NCI-H1092 treated with DMSO at 0.1 percent for 48 hours (cell line): ENCODE measurements at places on chromosomes 16 and 17.

- DNase-seq: no peak
Measured at GRCh38 chr16:54473226-54473993, 186.8 kb upstream of the IRX3 start.

DNA sequence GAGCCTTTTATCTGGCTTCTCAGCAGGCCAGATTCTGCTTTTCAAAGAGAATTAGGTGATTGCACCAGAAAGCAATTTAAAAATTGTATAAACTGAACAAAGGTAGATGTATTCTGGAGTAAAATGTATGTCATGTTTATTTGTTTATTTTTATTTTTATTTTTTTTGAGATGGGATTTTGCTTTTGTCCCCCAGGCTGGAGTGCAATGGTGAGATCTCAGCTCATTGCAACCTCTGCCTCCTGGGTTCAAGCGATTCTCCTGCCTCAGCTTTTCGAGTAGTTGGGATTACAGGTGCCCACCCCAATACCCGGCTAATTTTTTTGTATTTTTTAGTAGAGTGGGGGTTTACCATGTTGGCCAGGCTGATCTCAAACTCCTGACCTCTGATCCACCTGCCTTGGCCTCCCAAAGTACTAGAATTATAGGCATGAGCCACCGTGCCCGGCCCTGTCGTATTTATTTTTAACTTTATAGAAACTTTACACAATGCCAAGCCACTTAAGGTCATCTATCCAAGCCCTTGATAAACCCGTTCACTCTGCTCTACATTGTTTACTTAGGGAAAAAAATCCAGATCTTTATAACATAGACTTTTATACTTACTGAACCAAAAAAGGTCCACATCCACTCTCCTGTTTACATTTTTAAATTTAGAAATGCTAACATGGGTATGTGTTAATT lies 22.7 kb upstream of the GOT2 start:
- no peak for DNase-seq

- no peak for DNase-seq
Measured at GRCh38 chr16:84505249-84506187, 1.1 kb upstream of the MEAK7 start.

- no peak for DNase-seq
Measured at GRCh38 chr17:7431231-7431630, 2.6 kb downstream of the SPEM3 start.

- no peak for DNase-seq
Measured at GRCh38 chr16:82055728-82056549, 20.9 kb downstream of the HSD17B2 start.

GRCh38 chr17:16354585-16354984 lies 1.3 kb upstream of the CENPV start:
- no peak for DNase-seq

GRCh38 chr16:73599351-73599750 lies 551.4 kb upstream of the ZFHX3 start:
- no peak for DNase-seq

- DNase-seq: no peak
Measured at GRCh38 chr16:50303605-50304466, 37.5 kb downstream of the ADCY7 start.

GRCh38 chr16:2992383-2993081 lies 12.3 kb upstream of the PKMYT1 start:
- no peak for DNase-seq

GRCh38 chr17:861364-861763 lies 79.2 kb downstream of the MRM3 start:
- no peak for DNase-seq

GRCh38 chr16:16992975-16993765 lies 477.6 kb downstream of the XYLT1 start:
- no peak for DNase-seq

GRCh38 chr16:22007159-22007508 lies 777 bp upstream of the MOSMO start:
- no peak for DNase-seq

DNA sequence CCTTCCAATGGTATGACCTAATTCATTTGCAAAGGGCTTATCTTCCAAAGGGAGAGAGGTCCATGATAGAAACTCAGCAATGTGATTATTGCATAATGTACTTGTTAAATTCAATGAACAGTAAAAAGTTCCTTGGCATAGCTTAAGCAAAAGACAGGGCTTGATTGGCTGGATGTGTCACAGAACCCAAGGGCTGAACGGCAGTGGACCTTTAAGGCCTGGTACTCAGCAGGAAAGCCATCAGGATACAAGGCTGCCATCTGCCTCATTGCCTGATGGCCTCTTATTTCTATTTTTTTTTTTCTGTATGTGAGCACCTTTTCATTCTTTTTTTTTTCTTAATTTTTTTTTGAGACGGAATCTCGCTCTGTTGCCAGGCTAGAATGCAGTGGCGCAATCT lies 208.9 kb upstream of the WSCD1 start:
- no peak for DNase-seq

GRCh38 chr17:44260296-44260695 lies 7.6 kb downstream of the SLC4A1 start:
- DNase-seq: no peak

- no peak for DNase-seq
Measured at GRCh38 chr16:70691223-70692129, 5.6 kb upstream of the MTSS2 start.

DNA sequence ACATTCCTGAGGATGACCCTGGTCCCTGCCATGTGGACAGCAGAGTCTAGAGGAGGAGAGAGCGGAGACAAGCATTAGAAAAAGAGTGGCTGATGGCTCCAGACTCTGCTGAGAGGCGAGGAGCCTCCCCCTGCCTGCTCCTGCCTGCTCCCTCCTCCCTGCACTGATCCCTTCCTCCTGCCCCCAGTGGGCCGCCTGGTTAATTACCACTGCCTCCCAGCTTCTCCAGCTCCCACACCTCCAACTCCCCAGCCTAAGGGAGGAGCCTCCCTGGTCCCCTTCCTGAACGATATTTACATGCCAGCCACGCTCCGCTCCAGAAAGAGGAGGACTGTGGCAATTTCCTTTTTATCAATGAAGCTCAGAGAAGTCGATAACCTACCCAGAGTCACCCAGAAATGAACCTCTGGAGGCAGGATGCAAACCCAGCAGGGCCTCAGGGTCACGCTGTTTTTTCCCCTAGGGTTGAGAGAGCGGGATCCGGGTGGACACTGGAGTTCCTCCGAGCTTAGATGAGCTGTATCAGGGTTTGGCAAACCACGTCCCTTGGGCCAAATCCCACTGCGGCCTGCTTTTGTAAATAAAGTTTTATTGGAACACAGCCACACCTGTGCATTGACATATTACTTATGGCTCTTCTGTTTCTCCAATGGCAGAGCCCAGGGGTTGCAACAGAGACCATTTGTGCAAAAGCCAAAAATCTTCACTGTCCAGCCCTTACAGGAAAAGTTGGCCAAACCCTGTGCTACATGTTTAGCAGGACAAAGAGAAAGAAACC lies 27.1 kb upstream of the JPH3 start:
- no peak for DNase-seq

DNA sequence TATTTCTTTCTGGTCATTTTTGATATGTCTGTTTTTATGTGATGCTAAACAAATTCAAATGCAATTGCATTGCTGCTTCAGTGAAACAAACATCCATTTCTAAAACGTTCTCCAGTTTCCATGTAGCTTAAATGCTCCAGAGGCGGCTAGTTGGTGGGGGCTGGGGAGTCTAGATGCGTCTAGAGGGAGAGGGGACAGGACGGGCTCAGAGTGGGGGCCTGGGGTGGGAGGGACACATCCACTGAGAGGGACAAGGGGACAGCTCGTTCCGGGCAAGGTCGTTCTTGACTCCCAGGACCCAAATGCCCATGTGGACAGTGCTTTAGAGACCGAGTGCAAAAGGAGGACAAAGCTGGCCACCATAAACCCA lies 102.3 kb downstream of the FOXL1 start:
- DNase-seq: no peak

- no peak for DNase-seq
Measured at GRCh38 chr17:28471531-28472342, 1.7 kb upstream of the SLC13A2 start.

GRCh38 chr17:53749178-53749577 lies 73.5 kb upstream of the KIF2B start:
- no peak for DNase-seq

DNA sequence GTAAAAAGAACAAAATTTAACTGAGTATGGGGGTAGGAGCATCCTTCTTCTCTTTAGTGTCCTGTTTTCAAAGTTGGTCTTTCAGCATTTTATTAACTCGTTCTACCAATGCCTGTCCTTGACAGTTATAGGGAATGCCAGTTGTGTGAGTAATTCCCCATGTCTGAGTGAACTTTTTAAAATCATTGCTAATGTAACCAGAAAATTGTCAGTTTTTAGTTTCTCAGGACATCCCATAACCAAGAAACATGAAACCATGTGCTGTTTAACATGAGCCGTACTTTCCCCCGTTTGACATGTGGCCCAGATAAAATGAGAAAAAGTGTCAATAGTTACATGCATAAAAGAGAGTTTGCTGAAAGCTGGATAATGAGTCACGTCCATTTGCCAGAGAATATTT lies 71.4 kb upstream of the ARL4D start:
- DNase-seq: no peak

GRCh38 chr17:28145348-28145747 lies 102.9 kb downstream of the NLK start:
- no peak for DNase-seq

DNA sequence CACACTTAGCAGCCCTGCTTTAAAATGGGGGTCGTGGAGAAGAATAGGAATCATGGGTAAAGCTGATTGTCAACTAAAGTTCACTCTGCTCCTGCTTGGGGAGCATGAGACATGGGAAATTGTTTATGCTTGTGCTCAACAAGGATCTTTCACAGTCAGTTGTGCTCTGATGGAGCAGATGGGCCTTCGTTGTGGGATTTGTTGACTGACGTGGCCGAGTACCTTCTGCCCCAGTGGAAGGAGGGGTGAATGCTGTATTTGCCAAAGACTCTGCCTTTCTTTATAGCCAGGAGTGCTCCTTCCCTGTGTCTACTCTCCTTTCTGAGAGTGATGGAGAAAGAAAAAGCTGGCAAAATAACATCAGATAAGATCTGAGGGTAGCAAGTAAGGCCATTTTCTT lies 11.4 kb downstream of the ARSG start:
- DNase-seq: peak; percentile 42

GRCh38 chr16:78192734-78193488 lies 93.5 kb downstream of the WWOX start:
- DNase-seq: no peak

DNA sequence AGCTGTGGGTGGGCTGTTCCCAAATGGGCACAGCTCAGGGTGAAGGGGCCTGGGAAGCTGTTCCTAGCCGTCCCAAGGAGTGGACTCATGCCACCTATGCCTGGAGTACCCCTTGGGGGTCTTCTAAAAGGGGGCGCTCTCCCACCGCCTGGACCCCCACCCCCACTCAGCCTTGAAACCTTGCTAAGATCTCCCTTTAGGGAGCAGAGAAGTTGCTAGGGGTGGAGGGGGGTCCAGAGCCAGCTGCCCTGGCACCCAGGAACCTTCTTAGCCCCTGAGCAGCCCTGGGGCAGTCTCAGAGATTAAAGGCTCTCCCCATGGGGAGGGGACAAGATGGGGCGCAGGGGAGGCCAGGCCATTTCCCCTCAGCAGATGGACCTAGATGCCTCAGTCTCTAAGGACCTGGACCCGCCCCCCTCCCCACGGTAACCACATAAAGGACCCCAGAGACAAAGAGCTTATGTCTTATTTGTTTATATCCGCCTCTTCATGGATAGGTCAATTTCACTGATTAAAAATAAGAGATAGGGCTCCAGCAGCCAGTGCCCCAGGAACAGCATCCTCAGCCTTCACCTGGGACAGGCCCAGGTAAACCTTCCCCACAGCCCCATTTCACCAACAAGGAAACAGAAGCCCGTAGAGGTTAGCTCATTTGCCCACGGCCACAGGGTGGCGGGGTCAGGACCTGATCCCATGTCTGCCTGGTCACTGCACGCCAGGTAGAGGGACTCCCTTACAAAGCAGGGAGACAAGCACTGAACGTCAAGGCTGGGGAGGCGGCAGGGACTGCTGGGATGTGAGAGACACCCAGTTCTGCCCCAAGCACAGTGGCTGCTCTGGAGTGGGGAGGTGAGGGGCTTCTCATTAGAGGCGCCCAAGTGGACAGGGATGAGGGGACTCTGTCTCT lies 3.4 kb downstream of the MTSS2 start:
- no peak for DNase-seq

DNA sequence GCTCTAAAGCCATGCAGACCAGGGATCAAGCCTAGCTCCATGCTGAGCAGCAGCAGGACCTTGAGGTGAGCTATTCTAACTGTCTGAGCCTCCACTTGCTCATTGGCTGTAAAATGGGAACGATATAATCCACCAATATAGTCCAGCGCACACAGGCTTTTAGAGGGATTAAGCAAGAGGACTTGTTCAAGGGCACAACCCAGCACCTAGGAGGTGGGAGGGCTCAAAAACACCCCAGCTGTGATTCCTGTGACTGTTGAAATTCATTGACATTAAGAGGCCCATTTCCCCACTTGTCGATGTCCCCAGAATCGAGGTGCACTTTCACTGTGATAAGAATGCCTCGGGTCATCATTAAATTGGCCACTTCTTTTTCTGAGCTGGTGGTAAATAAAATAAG lies 4.1 kb downstream of the USH1G start:
- no peak for DNase-seq

DNA sequence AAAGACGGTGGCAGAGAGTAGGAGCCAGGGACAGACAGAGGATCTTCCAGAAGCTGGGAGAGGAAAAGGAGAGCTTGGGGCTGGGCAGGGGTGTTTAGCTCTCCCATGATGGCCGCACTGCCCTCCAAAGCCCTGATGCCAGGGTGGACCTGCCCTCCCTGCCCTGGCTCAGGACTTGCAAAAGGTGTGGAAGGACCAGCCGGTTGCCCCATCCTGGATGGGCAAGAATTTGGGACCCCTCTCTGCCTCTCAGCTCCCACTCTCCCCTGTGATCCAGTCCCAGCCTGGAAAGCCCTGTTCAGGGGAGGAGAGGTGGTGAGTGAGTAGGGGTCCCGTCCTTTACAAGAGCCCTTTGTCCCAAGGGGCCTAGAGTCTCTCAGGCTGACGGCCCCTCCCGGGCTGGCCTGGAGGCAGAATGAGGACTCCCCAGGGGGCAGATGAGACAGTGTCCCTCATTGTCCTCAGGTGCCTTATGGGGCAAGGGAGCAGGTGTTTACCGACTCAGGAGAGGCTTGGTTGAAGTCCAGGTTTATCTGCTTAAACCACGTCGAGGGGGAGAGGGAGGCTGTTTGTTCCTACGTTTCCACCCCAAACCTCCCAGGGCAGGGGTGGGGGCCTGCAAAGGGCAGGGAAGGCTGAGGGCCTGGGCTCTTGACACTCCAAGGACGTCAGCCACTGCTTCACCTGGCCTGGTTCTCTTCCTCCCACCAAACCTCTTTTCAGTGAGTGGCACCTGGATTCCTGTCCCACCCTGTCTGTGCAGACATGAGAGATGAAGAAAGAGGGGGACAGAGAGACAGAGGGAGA lies 19.3 kb upstream of the ITGA3 start:
- no peak for DNase-seq

DNA sequence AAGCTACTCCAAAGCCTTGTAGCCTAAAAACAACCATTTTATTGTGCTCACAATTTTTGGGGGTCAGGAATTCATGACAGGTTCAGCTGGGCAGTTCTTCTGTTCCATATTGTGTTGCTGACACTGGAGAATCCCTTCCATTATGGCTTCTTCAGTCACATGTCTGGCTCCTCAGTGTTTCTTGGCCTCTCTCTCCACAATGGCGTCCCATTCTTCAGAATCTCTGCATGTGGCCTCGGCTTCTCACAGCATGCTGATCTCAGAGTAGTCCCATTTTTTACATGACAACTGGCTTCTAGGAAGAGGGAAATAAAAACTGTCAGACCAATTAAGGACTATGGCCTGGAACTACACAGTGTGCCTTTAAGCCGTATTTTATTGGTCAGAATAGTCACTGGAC lies 49.7 kb downstream of the NF1 start:
- no peak for DNase-seq
